Mesenteric fat pad (tissue), 1 donor: ENCODE measurements at places on chromosomes 3 and 15. TPM values are rescaled to one million over a fixed set of nuclear protein-coding genes. Genes with fewer than 3 reads are reported as not detected.

Gene TMEM207
- total RNA-seq = not detected

Gene C3orf22
- total RNA-seq = not detected

Gene SEMA5B
- not detected for total RNA-seq

Gene LRTM1
- not detected for total RNA-seq

Gene NOX5
- 0.19 TPM for total RNA-seq

Gene TPRG1
- total RNA-seq = 13.6 TPM

Gene UPK1B
- not detected for total RNA-seq

Gene ZBED2
- total RNA-seq = not detected

Gene C3orf49
- not detected for total RNA-seq

Gene GOLGA6B
- not detected for total RNA-seq

Gene ACOX2
- 18.8 TPM for total RNA-seq

Gene VPS33B
- total RNA-seq = 13.4 TPM

Gene C3orf62
- 5.8 TPM for total RNA-seq

Gene DHFR2
- 4.6 TPM for total RNA-seq

Gene SNURF
- total RNA-seq = 2.6 TPM

Gene ADAMTS7
- 13.2 TPM for total RNA-seq

Gene RBP2
- 5.3 TPM for total RNA-seq

Gene LRRC3B
- total RNA-seq = not detected

Gene TCTA
- 23.5 TPM for total RNA-seq

Gene C2CD4A
- total RNA-seq = not detected

Gene TRAIP
- total RNA-seq = 1.1 TPM

Gene RLBP1
- not detected for total RNA-seq

Gene PLA2G4E
- total RNA-seq = not detected

Gene STARD9
- total RNA-seq = 17.0 TPM

Gene FBXW12
- not detected for total RNA-seq

Gene AMOTL2
- 272 TPM for total RNA-seq

Gene SNRPN
- total RNA-seq = 32.8 TPM

Gene GOLGA8T
- total RNA-seq = not detected

Gene CPNE9
- total RNA-seq = not detected

Gene SPG21
- total RNA-seq = 93.7 TPM

Gene CPEB1
- total RNA-seq = 2.5 TPM

Gene GOLGA8S
- total RNA-seq = 0.26 TPM

Gene MYL3
- total RNA-seq = 2.6 TPM

Gene RASGRF1
- total RNA-seq = not detected

Gene GOLGA6L2
- not detected for total RNA-seq

Gene IRAK2
- total RNA-seq = 4.7 TPM

Gene TRAK1
- 38.3 TPM for total RNA-seq

Gene CORO2B
- 4.9 TPM for total RNA-seq

Gene CCDC39
- total RNA-seq = 0.64 TPM

Gene PLAAT1
- 1.2 TPM for total RNA-seq

Gene BOC
- 37.3 TPM for total RNA-seq
